ENCODE measurements at places on chromosomes 13 and 19.

DNA sequence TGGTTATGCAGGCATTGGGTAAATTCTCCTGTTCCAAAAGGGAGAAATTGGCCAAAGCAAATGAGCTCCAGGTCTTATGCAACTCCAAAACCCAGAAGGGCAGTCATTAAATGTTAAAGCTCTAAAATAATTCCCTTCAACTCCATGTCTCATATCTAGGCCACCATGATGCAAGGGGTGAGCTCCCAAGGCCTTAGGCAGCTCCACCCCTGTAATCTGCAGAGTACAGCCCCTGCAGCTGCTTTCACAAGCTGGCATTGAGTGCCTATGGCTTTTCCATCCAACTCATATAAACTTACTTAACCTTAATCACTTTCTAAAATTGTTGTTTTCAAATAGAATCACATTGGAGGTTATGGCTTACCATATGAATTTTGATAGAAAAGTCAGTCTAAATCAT is 44.7 kb upstream of the ZNF429 start:
- no peaks in the 10 kb centered on the region for H3K4me1 ChIP-seq
- no peak overlapping the region for H3K4me3 ChIP-seq
- no peak for DNase-seq
- H3K36me3 ChIP-seq: no peaks in the 10 kb centered on the region
- H3K27me3 ChIP-seq: no peaks in the 10 kb centered on the region
- H3K27ac ChIP-seq: no peak overlapping the region

- no peak for DNase-seq
- H3K27ac ChIP-seq: peak overlapping the region; percentile 77
- H3K4me3 ChIP-seq: peak overlapping the region; percentile 88
- H3K4me1 ChIP-seq: peaks cover 10% of the 10 kb centered on the region
- no peaks in the 10 kb centered on the region for H3K36me3 ChIP-seq
Observed at GRCh38 chr19:2454962-2455850, 1.6 kb downstream of the LMNB2 start.

- H3K4me3 ChIP-seq: no peak overlapping the region
- H3K27me3 ChIP-seq: no peaks in the 10 kb centered on the region
- peaks cover 27% of the 10 kb centered on the region for H3K4me1 ChIP-seq
- DNase-seq: no peak
Observed at GRCh38 chr19:18852648-18853047, 20.9 kb downstream of the UPF1 start.

DNA sequence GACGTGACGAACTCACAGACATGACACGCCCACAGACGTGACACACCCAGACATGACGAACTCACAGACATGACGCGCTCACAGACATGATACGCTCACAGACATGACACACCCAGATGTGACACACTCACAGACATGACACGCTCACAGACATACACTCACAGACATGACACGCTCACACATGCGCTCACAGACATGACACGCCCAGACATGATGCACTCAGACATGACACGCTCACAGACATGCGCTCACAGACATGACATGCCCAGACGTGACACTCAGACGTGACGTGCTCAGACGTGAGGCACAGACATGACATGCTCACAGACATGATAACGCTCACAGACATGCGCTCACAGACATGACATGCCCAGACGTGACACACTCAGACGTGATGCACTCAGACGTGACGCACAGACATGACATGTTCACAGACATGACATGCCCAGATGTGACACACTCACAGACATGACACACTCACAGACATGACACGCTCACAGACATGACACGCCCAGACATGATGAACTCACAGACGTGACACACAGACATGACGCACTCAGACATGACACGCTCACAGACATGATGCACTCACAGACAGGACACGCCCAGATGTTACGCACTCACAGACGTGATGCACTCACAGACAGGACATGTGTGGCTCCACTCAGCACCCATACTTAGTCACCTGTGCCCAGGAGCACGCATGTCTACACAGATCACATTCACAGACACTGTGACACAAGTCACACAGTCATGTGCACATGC is 8.1 kb downstream of the ERFL start:
- H3K27ac ChIP-seq: no peak overlapping the region
- H3K4me3 ChIP-seq: no peak overlapping the region
- H3K36me3 ChIP-seq: no peaks in the 10 kb centered on the region
- H3K4me1 ChIP-seq: no peaks in the 10 kb centered on the region
- no peak for DNase-seq
- peaks cover 90% of the 10 kb centered on the region for H3K27me3 ChIP-seq

DNA sequence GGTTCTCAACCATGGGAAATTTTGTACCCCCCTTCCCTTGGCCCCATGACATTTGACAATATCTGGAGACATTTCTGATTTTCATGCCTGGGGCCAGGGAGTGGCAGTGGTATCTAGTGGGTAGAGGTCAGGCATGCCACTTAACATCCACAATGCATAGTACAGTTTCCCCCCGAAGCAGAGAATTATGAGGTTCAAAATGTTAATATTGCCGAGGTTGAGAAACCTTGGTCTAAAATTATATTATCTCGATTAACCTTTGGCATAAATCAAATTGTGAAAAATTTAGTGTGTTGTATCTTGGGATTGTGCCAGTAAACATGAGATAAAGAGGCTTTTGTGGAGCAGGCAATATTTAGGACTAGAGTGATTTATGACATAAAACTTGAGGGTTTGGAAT is 147.9 kb downstream of the LMO7 start:
- no peaks in the 10 kb centered on the region for H3K36me3 ChIP-seq
- no peaks in the 10 kb centered on the region for H3K27me3 ChIP-seq
- peak overlapping the region; percentile 27 for H3K27ac ChIP-seq
- no peak overlapping the region for H3K4me3 ChIP-seq
- peaks cover 35% of the 10 kb centered on the region for H3K4me1 ChIP-seq

DNA sequence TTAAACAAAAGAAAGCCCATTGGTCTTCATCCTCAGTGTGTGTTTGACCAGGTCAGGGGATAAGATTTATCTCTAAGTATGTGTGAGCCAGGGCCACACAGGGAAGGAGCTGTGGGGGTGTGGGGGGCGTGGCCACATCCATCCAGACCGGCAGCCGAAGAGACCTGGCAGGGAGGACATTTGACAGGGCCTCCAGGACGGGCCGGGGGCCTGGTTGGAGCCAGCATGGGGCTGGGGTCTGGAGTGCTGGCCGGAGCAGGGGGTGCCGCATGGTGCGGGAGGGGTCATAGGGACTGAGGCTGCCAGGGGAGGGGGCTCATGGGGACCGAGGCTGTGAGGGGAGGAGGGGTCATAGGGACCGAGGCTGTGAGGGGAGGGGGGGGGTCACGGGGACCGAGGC is 20.4 kb upstream of the GNA15 start:
- no peak overlapping the region for H3K4me3 ChIP-seq
- DNase-seq: no peak
- H3K4me1 ChIP-seq: no peaks in the 10 kb centered on the region
- H3K27me3 ChIP-seq: no peaks in the 10 kb centered on the region

DNA sequence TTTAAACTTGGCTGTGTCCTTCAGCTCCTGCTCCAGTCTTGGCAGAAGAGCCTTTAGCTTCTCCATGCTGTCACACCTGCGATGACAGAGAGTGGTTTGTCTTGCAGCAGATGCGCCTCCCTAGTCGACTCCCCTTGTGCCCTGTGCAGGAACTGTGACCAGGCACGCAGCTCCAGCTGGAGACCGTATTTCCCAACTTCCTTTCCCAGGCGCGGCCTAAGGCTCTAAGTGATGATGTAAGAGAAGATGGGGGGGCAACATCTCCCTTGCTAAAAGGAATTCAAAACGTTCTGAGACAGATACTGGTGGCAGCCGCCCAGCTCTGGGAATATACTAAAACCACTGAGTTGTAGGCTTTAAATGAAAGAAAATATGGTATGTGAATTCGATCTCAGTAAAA is 16.3 kb downstream of the DCUN1D2 start:
- H3K4me1 ChIP-seq: no peaks in the 10 kb centered on the region
- no peak overlapping the region for H3K4me3 ChIP-seq
- DNase-seq: no peak
- no peak overlapping the region for H3K27ac ChIP-seq

GRCh38 chr13:97548138-97548537 is 114.2 kb downstream of the RAP2A start:
- H3K27me3 ChIP-seq: no peaks in the 10 kb centered on the region
- no peaks in the 10 kb centered on the region for H3K36me3 ChIP-seq
- no peak overlapping the region for H3K4me3 ChIP-seq
- no peaks in the 10 kb centered on the region for H3K4me1 ChIP-seq
- no peak overlapping the region for H3K27ac ChIP-seq
